ENCODE measurements at places on chromosomes 4 and X. TPM values are rescaled to one million over a fixed set of nuclear protein-coding genes. Genes with fewer than 3 reads are reported as not detected.

Gene FAM53A
- total RNA-seq: 6.6 TPM

Gene GALNTL6
- total RNA-seq: not detected

GRCh38 chr4:88967883-88968331 is 89.1 kb downstream of the FAM13A start:
- peak; percentile 12 for DNase-seq

Gene DIPK2B
- not detected for total RNA-seq

DNA sequence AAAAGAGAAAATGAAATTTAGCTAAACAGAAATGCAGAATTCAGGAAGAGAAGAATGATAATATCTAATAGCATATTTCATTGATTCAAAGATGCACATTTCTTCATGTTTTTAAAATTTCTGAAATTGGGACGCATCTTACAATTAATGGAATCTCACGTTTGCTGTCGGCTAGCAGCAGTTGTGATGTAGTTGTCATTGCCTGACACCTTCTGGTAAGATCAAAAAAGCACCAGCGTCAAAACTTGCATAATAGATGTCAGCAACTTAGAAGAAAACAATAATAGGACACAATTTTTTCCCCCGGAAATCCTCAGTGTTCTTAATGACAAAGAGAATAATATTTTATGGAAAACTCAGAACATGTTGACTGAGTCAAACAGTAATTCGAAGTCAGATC is 29.8 kb upstream of the SLC7A3 start:
- DNase-seq: peak; percentile 33

DNA sequence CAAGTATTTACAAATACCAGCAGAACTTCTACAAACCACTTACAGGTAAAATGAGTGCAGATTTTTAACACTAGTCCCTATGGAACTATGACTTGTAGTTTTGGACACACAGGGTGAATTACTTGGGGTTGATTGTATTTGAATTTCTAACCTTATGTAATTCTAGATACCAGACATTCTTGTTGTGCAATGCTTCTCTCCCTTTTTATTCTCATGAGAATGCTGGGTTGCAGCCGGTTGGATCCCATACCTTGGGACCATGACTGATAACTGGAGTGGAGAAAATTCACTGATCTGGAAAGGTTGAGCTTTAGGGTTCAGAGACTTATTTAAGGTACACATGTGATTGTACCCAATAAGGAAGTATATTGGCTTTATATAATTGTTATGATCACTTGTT is 8.8 kb downstream of the TET2 start:
- no peak for DNase-seq

Gene DMP1
- total RNA-seq: not detected

DNA sequence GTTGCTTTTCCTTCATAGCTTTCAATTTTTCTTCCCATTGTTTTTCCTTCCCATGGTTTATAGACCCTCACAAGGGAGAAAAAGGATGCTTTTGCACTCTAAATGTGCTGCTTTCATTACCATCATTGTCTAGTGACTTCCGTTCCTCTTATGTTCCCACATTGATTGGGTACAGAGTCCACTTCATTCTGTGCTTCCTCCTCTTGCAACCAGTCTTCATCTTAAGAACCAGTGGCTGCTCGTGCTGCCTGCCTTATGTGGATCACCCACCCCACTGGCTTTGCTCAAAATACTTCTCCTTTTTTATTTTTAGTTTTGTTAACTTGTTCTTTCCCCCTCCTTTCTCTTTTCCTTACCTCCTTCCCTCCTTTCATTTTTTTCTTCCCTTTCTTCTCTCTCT is 76.5 kb upstream of the BOD1L1 start:
- DNase-seq: no peak

GRCh38 chr4:10750714-10751113 is 66.1 kb upstream of the CLNK start:
- DNase-seq: no peak
